Endodermal cell (in vitro differentiated cells): ENCODE measurements at places on chromosomes 5 and 9. TPM values are rescaled to one million over a fixed set of nuclear protein-coding genes. Genes with fewer than 3 reads are reported as not detected.

Gene PLEKHG4B
- 5.0 to 20.1 TPM (median 16.3 TPM) in 3 replicates for total RNA-seq

Gene ST8SIA4
- 47.0 and 49.4 TPM in 2 replicates for total RNA-seq

Gene XRCC4
- 10.2 and 10.6 TPM in 2 replicates for total RNA-seq

Gene PCDHA13
- total RNA-seq, result 2.2 and 3.8 TPM in 2 replicates

Gene OTULIN
- 27.6 to 54.3 TPM (median 43.2 TPM) in 3 replicates for total RNA-seq

Gene MLANA
- not detected in 2 replicates for total RNA-seq

Gene SMIM32
- total RNA-seq, result 0.15 and 0.18 TPM in 2 replicates
